Stimulated activated CD8-positive, alpha-beta memory T cell treated with anti-CD3 and anti-CD28 coated beads, Interleukin-2, amount 100 ng/mL, for 48 hours (primary cell): ENCODE measurements at places on chromosomes 2 and 18.

GRCh38 chr2:3377279-3377611 lies 373 bp downstream of the EIPR1 start:
- DNase-seq = no peak

- DNase-seq = no peak
These were observed 19.7 kb upstream of the RNF152 start for GRCh38 chr18:61912476-61912875.

GRCh38 chr2:199798831-199799580 lies 52.0 kb downstream of the FTCDNL1 start:
- DNase-seq = no peak

DNA sequence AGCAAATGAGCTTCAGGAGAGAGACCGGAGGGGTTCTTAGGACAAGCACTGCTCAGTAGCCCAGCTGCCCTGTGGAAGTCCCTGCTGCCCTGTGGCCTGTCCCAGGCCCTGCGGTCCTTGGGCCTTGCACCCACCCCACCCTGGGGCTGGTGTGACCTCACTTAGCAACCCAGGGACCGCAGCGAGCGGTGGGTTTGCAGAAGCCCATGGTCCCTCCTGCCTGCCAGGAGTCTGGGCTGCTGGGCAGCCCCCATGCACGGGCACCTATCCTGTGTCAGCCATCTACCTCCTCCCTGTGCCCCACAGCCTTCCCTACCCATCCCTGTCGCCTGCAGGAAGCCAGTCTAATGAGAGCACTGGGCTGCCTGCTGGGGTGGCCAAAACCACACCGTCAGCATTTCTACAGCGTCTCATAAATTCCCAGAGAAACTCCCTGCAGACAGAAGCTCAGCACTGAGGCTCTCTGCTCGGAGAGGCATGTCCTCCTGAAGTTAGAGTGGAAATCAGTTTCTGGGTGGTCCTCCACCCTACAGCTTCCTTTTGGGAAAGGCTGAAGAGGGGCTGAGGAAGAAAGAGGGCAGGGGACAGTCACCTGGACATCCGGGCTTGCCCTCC lies 231.1 kb upstream of the HS6ST1 start:
- no peak for DNase-seq

DNA sequence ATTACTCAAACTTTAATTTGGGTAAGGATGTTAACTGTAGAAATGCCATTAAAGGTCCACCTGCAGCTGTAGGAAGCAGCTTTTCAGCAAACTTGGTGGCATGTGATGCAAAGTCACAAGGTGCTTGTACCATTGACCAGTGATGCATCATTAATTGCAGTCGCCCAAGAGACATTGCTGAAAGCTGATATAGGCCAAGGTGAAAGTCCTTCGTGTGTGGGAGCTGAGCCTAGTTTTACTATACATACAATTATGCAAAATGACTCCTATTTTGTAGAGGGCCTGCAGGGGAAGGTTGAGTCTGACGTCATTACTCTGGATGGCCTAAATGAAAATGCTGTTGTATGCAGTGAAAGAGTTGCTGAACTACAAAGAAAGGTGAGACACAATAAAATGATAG lies 40.5 kb downstream of the ALMS1 start:
- no peak for DNase-seq

- no peak for DNase-seq
These were observed 14.1 kb upstream of the GMPPA start for GRCh38 chr2:219484343-219485200.

DNA sequence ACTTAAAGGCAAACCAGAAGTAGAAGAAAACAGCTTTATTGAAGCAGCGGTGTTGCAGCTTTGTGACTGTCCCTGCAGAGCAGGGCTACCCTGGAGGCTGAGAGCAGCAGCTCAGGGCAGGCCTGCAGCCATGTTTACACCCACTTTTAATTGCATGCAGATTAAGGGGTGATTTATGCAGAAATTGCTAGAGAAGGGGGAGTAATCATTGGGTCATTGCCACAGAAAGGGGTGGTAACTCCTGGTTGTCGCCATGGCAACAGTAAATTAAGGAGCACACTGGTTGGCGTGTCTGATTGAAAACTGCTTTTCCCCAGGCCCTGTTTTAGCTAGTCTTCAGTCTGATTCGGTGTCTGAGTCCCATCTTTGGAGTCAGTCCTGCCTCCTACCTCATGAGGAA lies 195.4 kb upstream of the HDAC4 start:
- DNase-seq = no peak

- no peak for DNase-seq
These were observed 70.5 kb upstream of the ZNF516 start for GRCh38 chr18:76565238-76566173.
